Cardiac muscle cell (in vitro differentiated cells and primary cell): ENCODE measurements at places on chromosomes 5 and 9.

GRCh38 chr9:120928483-120929228, 2.1 kb upstream of the TRAF1 start:
- peaks cover 7% of the 10 kb centered on the region for H3K4me1 ChIP-seq
- DNase-seq, result peak; percentile 67
- no peaks in the 10 kb centered on the region for H3K36me3 ChIP-seq
- no peaks in the 10 kb centered on the region for H3K27me3 ChIP-seq
- H3K4me3 ChIP-seq, result peak overlapping the region; percentile 36
- H3K27ac ChIP-seq, result peak overlapping the region; percentile 1

GRCh38 chr5:119808474-119808873, 179.1 kb downstream of the FAM170A start:
- no peaks in the 10 kb centered on the region for H3K27me3 ChIP-seq
- H3K4me1 ChIP-seq, result no peaks in the 10 kb centered on the region
- H3K36me3 ChIP-seq, result no peaks in the 10 kb centered on the region
- no peak overlapping the region for H3K27ac ChIP-seq
- no peak overlapping the region for H3K4me3 ChIP-seq

DNA sequence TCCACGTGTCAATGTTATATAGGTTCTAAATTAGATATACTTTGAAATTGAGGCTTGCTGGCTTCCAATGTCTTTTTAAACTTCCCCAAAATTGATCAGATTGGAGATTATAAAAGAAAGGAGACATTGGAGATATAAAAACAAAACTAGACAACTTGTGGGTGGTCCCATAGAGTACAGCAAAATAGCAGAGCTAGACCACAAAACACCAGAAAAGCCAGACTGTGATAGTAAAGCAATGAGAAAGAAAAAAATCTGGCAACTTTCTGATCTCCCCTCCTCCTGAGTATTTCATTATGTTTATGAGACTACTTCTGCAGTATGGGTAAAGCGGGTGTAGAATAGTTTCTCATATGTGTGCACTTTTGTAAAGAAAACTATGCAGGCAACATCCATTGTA, 713.8 kb upstream of the MEF2C start:
- no peaks in the 10 kb centered on the region for H3K27me3 ChIP-seq
- no peak for DNase-seq
- no peaks in the 10 kb centered on the region for H3K36me3 ChIP-seq
- H3K4me3 ChIP-seq, result no peak overlapping the region
- peaks cover 10% of the 10 kb centered on the region for H3K4me1 ChIP-seq

DNA sequence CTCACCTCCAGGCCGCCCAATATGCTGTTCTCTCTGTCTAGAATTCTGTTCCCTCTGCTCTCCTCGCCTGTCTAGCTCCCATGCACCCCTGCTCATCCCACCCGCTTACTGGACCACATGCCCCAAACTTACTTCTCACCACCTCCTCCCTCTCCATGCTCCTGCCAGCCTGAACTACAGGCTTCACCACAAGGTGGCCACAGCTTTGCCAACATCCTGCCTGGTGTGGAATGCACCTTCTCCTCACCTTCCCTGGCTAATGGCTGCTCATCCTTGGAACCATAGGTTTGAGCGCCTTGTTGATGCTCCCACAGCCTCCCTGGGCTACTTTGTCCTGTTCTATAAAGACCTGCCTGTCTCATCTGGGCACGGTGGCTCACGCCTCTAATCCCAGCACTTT, 9.6 kb downstream of the LAMC3 start:
- H3K4me3 ChIP-seq, result no peak overlapping the region
- no peaks in the 10 kb centered on the region for H3K4me1 ChIP-seq
- H3K27ac ChIP-seq, result no peak overlapping the region

- no peaks in the 10 kb centered on the region for H3K4me1 ChIP-seq
- no peak overlapping the region for H3K4me3 ChIP-seq
- H3K27ac ChIP-seq, result no peak overlapping the region
- DNase-seq, result no peak
- no peaks in the 10 kb centered on the region for H3K27me3 ChIP-seq
Observed at GRCh38 chr9:135309763-135310125, 169.8 kb upstream of the PPP1R26 start.

- H3K4me1 ChIP-seq, result peaks cover 15% of the 10 kb centered on the region
- H3K27me3 ChIP-seq, result no peaks in the 10 kb centered on the region
- no peaks in the 10 kb centered on the region for H3K36me3 ChIP-seq
- H3K27ac ChIP-seq, result no peak overlapping the region
- no peak overlapping the region for H3K4me3 ChIP-seq
Observed at GRCh38 chr5:61409568-61409967, 77.5 kb downstream of the ZSWIM6 start.

GRCh38 chr5:134732819-134733218, 5.5 kb upstream of the CAMLG start:
- DNase-seq, result no peak
- no peaks in the 10 kb centered on the region for H3K4me1 ChIP-seq
- H3K4me3 ChIP-seq, result no peak overlapping the region
- H3K27ac ChIP-seq, result no peak overlapping the region

- peaks cover 22% of the 10 kb centered on the region for H3K4me1 ChIP-seq
- H3K27me3 ChIP-seq, result no peaks in the 10 kb centered on the region
- H3K4me3 ChIP-seq, result no peak overlapping the region
- no peak overlapping the region for H3K27ac ChIP-seq
- DNase-seq, result peak; percentile 47
- no peaks in the 10 kb centered on the region for H3K36me3 ChIP-seq
Observed at GRCh38 chr5:173968154-173968797, 20.7 kb upstream of the C5orf47 start.

- DNase-seq, result peak; percentile 14
- H3K4me3 ChIP-seq, result no peak overlapping the region
- H3K4me1 ChIP-seq, result peaks cover 9% of the 10 kb centered on the region
Observed at GRCh38 chr5:87400305-87400899, 12.3 kb downstream of the CCNH start.

- peak; percentile 27 for DNase-seq
- no peaks in the 10 kb centered on the region for H3K36me3 ChIP-seq
- no peak overlapping the region for H3K27ac ChIP-seq
- H3K27me3 ChIP-seq, result no peaks in the 10 kb centered on the region
- no peaks in the 10 kb centered on the region for H3K4me1 ChIP-seq
Observed at GRCh38 chr9:5425006-5425628, 12.6 kb downstream of the PLGRKT start.

DNA sequence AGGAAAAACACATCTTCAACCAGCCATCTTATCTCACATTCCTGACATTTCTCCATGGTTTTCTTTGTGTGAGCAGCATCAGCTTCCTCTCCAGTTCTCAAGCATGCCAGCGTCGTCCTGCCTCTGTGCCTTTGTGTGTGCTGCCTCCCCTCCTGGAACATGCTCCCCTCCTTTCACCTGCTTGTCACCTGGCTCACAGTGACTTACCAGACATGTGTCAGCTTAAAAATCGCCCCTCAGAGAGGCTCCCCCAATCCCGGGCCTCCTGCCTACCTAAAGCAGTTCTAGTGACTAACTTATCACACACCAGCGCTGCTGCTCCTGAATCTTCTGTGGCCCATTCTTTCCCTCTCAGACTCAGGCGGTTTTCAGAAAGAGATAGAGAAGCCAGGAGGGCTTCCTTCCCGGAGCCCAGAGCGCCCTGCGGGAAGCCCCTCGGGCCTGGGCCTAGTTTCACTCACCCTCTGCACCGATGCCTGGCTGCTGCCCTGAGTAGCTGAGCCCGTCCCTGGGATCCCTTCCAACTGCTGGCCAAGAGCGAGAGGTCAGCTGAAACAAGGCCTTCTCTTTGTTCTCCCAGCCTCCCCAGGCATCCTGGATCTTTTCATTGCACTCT, 51.1 kb upstream of the MVB12B start:
- no peak overlapping the region for H3K4me3 ChIP-seq
- peak; percentile 14 for DNase-seq
- peaks cover 3% of the 10 kb centered on the region for H3K4me1 ChIP-seq
- peak overlapping the region; percentile 57 for H3K27ac ChIP-seq

GRCh38 chr9:113274474-113275156, 757 bp downstream of the CDC26 start:
- H3K4me1 ChIP-seq, result peaks cover 8% of the 10 kb centered on the region
- H3K27ac ChIP-seq, result peak overlapping the region; percentile 95
- H3K4me3 ChIP-seq, result peak overlapping the region; percentile 65

DNA sequence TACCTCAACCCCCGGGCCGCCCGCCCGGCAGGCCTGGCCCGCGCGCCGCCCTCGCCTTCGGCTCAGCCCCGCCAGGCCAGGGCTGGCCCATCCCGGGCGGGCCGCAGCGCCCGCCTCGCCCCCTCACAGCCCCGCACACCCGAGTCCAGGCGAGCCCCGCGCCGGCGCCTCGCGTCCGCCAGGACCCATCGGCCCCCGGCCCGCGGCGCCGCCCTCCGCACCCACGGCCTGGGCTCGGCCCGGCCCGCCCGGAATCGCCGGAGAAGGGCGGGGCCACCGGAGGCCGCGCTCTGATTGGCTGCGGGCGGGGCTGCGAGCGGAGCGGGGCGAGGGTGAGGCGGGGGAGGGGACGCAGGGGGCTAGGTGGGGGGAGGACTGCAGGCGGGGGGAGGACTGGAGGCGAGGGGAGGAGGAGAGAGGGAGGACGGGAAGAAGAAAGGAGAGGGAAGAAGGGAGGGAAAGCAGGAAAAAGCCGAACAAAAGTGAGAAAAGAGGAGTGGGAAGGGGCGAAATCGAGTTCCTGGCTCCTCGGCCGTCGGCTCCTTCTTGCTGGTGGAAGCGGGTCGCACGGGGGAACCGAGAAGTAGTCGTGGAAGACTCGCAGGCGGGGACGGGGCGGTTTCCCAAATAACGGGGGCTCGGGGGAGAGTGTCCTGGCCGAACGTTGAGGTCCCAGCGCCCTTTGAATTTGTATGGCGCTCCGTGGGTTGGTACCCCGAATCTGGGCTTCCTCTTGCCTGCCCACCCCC, 472 bp upstream of the UBTD2 start:
- peak overlapping the region; percentile 88 for H3K27ac ChIP-seq
- no peaks in the 10 kb centered on the region for H3K27me3 ChIP-seq
- peak overlapping the region; percentile 89 for H3K4me3 ChIP-seq
- peaks cover 11% of the 10 kb centered on the region for H3K4me1 ChIP-seq

GRCh38 chr5:81245871-81246235, 12.7 kb downstream of the CKMT2 start:
- DNase-seq, result peak; percentile 14
- H3K4me1 ChIP-seq, result peaks cover 16% of the 10 kb centered on the region
- no peaks in the 10 kb centered on the region for H3K36me3 ChIP-seq
- H3K27ac ChIP-seq, result peak overlapping the region; percentile 61
- no peaks in the 10 kb centered on the region for H3K27me3 ChIP-seq
- no peak overlapping the region for H3K4me3 ChIP-seq

- H3K36me3 ChIP-seq, result no peaks in the 10 kb centered on the region
- no peak overlapping the region for H3K4me3 ChIP-seq
- no peaks in the 10 kb centered on the region for H3K27me3 ChIP-seq
- peaks cover 12% of the 10 kb centered on the region for H3K4me1 ChIP-seq
Observed at GRCh38 chr5:78345485-78345884, 14.9 kb upstream of the SCAMP1 start.

DNA sequence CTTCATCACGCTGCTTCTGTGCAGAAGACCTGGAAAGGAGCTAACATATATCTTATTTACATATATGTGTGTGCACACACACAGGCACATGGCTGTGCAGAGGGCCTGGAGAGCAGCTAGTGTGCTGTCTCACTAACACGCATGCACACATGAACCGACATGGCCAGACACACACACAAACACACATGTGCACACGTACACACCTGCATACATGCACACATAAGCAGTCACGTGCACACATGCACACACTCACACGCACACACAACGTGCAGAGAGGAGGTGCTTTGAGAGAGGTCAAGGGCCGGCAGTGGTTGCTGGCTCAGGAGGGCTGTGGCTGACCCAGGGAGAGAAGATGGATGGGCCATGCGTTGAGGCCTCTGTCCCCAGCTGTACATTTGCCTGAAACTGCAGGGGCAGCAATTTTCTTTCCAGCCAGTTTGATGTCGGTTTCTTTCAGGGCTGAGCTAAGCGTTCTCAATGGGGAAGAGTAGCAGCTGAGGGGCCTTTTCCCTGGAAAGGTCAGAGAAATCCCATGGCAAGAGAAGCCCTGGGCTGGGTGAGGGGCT, 66.7 kb downstream of the OLFM1 start:
- no peak overlapping the region for H3K27ac ChIP-seq
- H3K4me3 ChIP-seq, result no peak overlapping the region
- H3K4me1 ChIP-seq, result no peaks in the 10 kb centered on the region
- H3K36me3 ChIP-seq, result no peaks in the 10 kb centered on the region
- no peak for DNase-seq

GRCh38 chr9:134533850-134534588, 107.6 kb upstream of the COL5A1 start:
- no peak overlapping the region for H3K4me3 ChIP-seq
- peak; percentile 17 for DNase-seq
- no peaks in the 10 kb centered on the region for H3K27me3 ChIP-seq

DNA sequence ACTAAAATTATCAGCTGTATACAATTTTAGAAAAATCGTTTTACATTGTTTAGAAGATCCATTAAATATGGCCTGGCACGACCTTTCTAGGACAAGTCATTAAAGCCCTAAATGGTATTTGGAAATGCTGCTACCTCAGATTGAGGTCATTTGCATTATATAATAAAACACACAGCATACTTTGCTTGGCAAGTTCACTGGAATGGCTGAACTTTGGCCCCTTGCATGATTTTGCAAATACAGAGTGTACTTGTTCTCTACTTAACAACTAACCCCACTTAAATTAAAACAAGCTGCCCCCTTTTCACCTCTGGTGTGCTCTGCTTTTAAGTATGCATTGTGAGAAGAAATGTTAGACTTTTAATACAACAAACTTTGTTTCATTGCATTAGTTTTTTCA, 860.1 kb downstream of the PTPRD start:
- no peaks in the 10 kb centered on the region for H3K27me3 ChIP-seq
- H3K36me3 ChIP-seq, result no peaks in the 10 kb centered on the region
- no peaks in the 10 kb centered on the region for H3K4me1 ChIP-seq
- H3K4me3 ChIP-seq, result no peak overlapping the region
- no peak overlapping the region for H3K27ac ChIP-seq
- DNase-seq, result no peak

DNA sequence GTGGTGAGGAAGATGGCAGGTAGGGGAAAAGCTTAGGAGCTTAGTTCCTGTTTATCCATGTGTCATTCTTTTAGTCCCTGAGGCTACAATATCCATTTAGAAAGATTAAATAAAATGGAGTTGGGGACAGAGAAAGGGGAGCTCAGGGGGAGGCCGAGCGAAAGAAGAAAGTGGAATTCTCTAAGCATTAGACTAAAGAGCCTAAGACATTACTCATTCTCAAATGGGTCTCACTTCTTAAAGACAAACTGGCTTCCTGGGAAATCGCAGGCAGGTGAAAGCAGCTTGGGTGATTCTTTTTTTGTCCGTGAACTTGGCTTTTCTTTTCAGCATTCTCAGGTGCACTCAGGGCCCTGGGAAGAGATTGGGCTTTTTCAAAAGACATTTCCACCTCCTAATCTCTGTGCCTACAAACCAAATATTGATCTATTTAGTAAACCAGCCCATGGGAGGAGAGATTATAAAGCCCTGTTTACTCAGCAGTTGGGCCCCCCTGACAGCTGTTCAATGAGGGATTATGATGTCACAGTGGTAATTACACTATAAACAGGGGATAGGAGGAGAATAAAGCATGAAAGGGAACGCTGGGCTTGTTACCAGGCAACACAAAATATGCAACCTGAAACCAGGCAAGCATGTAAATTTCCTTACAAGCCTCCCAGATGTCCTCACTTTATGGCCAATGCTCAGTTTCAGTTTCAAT, 584.0 kb downstream of the ACTL7B start:
- DNase-seq, result peak; percentile 72
- H3K4me3 ChIP-seq, result no peak overlapping the region
- H3K27me3 ChIP-seq, result no peaks in the 10 kb centered on the region
- no peaks in the 10 kb centered on the region for H3K4me1 ChIP-seq
- no peaks in the 10 kb centered on the region for H3K36me3 ChIP-seq

- DNase-seq, result no peak
- H3K4me3 ChIP-seq, result no peak overlapping the region
- no peaks in the 10 kb centered on the region for H3K27me3 ChIP-seq
- H3K4me1 ChIP-seq, result no peaks in the 10 kb centered on the region
- H3K36me3 ChIP-seq, result peaks cover 30% of the 10 kb centered on the region
- no peak overlapping the region for H3K27ac ChIP-seq
Observed at GRCh38 chr5:138922494-138922893, 47.4 kb upstream of the LRRTM2 start.
